Hepatic stellate cell (primary cell): ENCODE measurements at places on chromosomes 5 and 9.

GRCh38 chr5:156328161-156328560 lies 1.2 kb downstream of the SGCD start:
- DNase-seq = no peak

DNA sequence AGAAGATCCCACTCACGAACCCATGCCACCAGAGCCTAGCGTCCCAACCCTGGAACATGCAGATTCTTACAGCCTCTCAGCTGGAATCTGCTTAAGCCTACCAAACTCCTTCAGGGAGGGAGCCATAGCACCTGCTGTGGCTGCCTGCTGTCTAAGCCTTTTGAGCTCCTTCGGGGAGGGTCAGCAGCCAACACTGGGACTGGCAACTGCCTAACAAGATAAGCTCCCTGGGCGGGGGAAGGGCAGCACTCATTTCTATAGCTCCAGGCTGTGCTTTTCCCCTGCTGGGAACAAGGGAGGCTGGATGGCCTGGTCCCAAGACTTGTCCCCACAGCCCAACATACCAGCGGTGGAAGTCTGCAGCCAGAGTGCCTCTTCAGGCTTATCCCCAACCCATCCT lies 199.1 kb upstream of the OR13F1 start:
- no peak for DNase-seq

GRCh38 chr5:389197-389821 lies 53.7 kb upstream of the EXOC3 start:
- no peak for DNase-seq

DNA sequence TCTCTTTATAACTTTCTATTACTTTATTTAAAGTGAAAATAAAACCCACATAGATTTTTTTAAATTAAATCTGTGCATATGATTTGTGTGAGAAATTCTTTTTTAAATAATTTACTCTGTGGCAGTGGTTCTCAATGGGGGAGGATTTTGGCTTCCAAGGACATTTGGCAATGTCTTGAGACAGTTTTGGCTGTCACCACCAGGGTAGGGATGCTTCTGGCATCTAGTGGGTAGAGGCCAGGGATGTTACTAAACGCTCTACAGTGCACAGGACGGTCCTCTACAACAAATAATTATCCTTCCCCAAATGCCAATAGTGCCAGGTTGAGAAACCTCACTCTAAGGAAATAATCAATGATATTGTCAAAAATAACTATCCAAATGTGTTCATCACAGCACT lies 177.9 kb upstream of the CCNG1 start:
- no peak for DNase-seq

DNA sequence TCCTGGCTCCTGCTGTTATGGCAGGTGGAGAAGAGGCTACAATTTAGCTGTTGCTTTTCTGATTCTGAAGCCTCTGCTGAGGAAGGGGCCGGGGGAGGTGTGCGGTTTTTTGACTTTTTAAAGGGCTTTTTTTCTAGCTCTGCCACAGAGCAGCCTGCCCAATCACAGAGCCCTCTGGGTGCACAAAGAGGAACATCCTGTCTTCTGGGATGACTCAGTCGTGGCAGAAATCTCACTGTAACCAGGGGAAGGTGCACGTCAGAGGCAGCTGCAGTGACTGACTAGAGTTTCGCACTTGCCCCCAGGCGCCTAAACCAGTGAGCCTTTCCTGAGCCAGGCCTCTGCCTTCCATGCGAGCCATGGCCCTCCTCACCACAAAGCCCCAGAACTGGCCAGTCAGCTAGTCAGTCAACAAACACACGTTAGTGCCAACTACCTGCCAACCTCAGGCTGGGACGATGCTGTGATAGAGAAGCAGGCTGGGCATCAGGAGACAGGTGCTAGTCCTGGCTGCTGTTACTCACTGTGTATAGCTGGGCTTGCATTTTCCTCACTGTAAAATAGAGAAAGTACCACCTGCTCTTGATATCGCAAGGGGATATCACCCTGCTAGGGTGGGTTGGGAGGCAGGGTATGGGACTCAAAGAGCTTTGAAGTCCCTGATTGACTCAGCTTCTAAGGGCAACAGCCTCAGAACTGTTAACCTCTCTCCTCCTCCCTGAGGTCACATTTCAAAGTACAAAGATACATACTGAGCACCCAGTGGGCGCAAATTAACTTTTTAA lies 2.2 kb downstream of the AKNA start:
- peak; percentile 82 for DNase-seq

DNA sequence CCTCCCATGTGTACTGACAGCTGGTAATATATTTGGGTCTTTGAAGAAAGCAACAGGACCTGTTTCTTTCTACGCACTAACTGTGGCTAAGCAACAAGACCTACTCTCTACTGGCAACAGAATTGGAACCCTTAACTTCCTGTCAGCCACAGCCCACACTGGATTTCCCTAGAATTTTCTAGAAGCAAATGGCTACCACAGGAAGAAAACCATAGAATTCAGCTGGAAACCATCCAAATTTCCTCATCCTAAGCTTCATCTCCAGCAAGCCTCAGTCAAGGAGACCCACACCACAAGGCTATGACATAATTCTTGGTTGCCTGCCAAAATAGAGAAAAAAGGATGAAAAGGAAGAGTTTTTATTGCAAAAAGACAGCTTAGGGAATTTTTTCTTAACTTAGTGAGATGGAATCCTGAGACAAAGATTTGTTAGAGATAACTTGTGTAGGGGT lies 171.8 kb upstream of the TNC start:
- DNase-seq = no peak

- no peak for DNase-seq
Observed at GRCh38 chr9:33227008-33227398, 13.0 kb upstream of the SPINK4 start.

GRCh38 chr5:173281910-173282309 lies 46.3 kb downstream of the STC2 start:
- no peak for DNase-seq

GRCh38 chr5:157381746-157382145 lies 78.3 kb upstream of the NIPAL4 start:
- DNase-seq = no peak

- no peak for DNase-seq
Observed at GRCh38 chr5:135304352-135305221, 94.4 kb downstream of the MACROH2A1 start.

DNA sequence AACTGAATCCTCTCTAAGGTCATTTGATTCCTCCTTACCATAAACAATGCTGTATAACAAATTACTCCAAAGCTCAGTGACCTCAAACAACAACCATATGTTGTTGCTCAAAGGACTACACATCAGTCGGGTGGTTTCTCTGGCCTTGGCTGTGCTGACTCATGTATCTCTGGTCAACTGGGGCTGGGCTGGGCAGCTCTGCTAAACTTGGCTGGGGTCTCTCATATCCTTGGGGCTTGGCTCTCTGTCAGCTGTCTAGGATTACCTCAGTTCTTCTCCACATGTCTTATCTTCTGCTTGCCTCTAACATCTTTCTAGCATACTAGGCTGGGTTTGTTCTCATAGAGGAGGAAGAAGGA lies 86.4 kb downstream of the GALNT10 start:
- peak; percentile 27 for DNase-seq

DNA sequence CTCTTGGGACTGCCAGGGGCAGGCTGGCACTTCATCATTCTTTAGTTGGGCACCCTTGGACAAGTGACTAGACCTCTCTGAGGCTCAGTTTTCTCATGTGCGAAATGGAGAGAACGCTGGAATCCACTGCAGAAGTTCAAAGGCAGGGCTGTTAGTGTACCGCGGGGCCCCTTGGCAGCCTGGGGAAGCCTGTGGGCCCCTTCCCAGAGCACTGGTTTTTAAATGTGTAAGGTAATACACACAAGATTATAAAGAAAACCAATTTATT lies 209.5 kb upstream of the MVB12B start:
- no peak for DNase-seq

DNA sequence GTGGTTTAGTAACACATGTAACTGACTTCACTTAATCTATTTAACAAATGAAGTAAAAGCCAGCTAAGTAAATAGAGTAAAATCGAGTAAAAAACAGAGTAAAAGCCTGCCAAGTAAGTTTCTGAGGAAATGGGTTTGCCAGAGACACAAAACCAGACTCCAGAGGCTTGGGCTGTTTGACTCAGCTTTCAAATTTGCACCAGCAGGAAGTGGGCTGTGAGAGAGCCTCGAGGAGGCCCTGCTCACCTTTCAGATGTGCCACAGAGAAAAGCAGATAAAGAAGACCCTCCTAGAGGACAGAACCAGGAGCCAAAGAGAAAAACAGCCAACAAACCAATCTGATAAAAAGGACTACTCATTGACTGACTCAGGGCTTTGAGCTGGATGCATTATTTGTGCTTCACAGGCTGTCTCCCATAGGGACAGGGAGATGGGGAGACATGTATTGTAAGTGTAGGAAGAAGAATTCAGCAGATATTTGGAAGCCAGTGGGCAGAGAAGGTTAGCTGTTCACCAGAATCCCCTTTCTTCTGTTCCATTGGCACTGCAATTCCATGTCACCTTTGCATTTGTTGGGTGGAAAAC lies 14.4 kb upstream of the AMACR start:
- no peak for DNase-seq

DNA sequence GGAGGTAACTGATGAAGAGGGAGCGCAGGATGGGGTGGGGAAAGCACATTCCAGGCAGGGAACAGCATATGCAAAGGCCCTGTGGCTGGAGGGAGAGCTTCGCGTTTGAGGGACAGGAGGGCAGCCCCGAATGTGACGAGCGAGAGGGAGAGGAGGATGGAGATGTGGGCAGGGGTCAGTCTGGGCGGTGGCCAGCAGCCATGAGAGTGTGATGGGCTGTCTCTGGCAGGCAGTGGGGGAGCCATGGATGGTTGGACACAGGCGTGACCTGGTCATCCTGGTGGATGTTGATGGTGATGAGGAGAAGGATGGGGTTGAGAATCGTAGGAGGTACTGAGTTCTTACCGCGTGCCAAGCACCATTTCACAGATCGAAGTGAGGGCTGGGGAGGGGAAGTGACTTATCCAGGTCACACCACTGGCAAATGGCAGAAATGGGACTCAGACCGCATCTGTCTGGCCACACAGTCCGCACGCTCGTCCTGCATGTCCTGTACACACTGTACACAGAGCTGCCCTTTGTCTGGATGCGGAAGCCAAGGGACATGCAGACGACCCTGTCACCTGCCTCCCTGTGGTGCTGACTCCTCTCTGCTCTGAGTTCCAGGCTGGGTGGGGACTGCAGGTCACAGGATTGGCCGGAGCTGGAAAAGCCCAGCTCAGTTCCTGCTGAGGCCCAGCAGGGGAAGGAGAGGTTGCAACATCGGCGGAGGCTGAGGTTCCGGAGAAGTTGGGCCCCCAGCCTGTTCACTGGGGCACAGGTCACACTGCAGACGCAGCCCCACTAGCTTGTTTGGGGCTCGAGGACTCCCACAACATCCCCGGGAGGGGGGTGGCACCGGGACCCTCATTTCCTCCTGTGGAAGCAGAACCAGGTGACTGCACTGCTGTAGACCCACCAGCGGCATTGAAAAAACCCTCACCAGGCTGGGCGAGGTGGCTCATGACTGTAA lies 165.6 kb upstream of the IER5L start:
- no peak for DNase-seq

- no peak for DNase-seq
Observed at GRCh38 chr5:106258591-106259125, 1412.1 kb downstream of the EFNA5 start.

DNA sequence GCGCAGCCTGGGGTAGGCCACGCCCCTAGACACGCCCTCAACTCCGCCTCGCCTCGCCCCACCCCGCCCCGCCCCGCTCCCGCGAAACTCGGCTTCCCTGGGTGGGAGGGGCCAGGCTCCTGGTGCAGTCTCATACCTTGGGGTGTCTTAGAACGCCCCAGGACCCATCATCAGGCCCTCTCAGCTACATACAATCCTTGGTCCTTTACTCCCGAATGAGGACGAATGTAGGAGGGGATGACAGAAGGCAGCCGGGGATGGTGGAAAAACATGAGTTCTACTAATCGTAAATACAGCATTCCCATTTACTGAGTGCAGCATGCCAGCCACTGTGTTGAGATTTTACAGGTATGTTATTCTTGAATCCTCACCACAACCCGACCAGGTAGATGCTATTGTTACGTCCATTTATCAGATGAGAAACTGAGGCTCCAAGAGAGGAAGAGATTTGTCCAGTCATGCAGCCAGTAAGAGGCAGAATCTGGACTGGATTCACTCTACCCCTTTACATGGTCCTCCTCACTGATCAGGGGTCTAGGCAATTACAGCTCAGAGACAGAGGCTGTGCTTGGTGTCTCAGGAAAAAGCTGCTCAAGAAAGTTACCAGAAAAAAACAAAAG lies 6.8 kb downstream of the SH2D3C start:
- no peak for DNase-seq

DNA sequence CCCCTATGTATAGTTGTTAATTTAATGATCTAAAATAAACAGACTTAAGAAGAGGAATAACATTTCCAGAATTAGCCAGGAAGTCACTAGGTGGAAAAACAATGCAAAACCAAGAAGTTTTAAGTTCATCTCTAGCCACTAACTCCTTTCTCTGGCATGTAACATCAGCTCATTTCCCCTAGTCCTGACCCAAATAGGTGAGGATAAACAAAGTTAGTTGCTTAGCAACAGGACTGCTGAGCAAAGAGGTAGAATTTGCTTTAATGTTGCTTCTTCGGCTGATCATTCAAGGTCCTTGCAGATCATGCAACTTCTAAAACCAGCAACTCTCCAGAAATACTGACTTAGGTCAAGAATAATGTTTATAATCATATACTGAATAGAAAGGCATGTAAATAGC lies 675.8 kb downstream of the CETN3 start:
- no peak for DNase-seq

DNA sequence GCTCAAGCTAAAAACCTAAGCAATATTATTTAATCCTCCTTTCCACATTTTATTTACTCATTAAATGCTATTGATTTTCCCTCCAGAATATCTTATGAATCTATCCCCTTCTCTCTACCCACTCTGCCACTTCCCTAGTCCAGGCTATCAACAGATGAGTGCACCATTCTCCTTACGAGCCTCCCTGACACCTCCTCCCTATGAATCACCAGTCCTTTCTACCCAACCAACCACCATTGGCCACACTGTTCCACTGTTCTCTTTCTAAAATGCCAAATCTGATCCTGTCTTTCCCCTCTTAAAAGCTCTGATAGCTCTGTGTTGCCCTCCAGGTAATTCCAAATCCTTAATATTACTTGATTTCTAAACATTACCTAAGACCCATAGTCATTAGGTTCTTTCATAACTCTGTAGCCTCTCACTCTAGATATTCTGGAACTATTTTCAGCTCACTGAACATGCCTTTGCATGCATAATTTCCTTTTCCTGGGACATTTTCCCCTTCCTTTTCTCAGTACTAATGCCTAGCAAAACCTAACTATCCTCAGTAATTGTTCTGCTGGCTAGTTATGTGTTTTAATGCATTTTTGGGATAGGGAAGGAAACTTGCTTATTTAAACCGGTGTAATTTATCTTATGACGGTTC lies 126.3 kb downstream of the UNC13B start:
- DNase-seq = no peak

- no peak for DNase-seq
Observed at GRCh38 chr5:885529-885928, 7.1 kb downstream of the BRD9 start.

- DNase-seq = no peak
Observed at GRCh38 chr9:114115654-114116125, 16.6 kb upstream of the KIF12 start.

DNA sequence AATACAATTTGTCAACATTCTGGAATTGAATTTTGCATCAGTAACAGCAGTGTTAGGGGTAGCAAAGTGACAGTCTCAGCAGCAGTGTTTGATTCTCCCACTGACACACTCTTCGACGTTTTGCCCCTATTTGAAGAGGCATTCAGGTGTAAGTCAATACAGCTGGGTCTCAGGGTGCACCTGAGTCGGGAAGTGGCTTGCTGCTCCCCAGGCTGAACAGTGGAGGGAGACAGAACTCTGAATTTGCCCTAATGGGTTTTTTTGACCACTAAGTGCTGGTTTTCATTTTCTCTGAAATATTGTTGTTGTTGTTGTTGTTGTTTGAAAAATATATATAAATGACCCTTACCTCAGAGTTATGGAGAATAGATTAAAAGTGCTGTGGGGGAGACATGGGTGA lies 223.2 kb downstream of the TLR4 start:
- no peak for DNase-seq
